Vagina (tissue), 2 donors: ENCODE measurements at places on chromosomes 6 and 20.

DNA sequence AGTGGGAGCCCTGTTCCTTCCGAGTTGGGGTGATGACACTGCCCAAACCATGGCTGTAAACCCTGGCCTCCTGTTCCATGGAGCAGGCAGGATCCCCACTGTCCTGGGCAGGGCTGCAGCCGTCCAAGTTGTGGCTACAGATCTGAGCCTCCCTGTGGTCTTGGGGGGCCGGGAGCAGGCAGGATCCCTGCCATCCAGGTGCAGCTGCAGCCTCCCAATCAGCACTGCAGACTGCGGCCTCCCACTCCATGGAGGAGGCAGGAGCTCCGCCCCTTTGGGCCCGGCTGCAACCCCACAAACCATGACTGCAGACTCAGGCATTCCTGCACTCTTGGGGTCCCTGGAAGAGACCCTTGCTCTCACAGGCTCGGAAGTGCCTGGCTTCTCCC lies 872.1 kb upstream of the GJE1 start:
- DNase-seq: no peak

- no peak for DNase-seq
These were observed 16.9 kb upstream of the ELMO2 start for GRCh38 chr20:46423342-46423741.

- DNase-seq: no peak
These were observed 60.6 kb upstream of the MDGA1 start for GRCh38 chr6:37758234-37758633.

- DNase-seq: no peak
These were observed 38.7 kb upstream of the RIPOR2 start for GRCh38 chr6:24974182-24975171.

- no peak for DNase-seq
These were observed 407.6 kb upstream of the MANEA start for GRCh38 chr6:95169775-95170174.

DNA sequence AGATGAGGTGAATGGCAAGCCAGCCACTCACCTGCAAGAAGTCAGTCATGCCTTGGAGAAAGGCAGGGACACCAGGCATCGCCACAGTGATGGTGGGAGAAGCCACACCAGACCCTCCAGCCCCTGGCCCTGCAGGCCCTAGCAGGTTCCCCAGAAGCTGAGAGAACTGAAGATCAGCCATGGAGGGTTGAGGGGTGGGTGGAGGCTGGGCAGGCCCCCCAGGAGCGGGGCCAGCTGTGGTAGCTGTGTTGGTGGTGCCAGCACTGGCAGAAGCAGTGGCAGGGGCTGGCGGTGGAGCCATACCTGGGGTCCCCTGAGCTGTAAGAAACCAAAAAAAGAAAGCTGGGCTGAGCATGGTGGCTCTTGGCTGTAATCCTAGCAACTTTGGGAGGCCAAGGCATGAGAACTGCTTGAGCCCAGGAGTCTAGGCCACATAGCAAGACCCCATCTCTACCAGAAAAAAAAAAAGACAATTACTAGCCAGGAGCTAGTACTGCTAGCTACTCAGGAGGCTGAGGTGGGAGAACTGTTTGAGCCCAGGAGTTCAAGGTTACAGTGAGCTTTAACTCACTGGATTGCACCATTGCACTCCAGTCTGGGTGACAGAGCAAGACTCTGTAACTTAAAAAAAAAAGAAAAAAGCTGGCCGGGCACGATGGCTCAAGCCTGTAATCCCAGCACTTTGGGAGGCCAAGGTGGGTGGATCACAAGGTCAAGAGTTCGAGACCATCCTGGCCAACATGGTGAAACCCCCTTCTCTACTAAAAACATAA lies 9.5 kb downstream of the BAG6 start:
- no peak for DNase-seq

- DNase-seq: no peak
These were observed 180.0 kb downstream of the TBXT start for GRCh38 chr6:165987483-165988301.

DNA sequence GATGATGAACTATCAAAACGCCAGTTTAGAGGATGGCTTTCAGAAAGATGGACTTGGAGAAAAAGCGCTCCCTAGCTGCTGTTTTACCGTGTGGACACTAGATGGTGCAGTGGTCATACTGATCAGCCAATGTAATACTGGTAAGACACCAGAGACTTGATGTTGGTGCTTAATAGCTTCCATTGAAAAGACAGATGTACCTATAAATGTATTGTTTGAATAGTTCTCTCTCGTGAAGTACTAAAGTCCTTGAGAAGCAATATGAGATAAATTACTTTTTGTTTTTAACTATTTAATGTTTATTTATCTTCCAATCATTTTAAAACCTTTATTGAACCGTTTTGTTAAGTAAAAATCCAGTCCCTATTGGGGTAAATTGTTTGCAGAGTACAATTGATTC lies 63.9 kb upstream of the FUCA2 start:
- DNase-seq: no peak

GRCh38 chr6:334536-335510 lies 42.5 kb downstream of the DUSP22 start:
- DNase-seq: no peak

DNA sequence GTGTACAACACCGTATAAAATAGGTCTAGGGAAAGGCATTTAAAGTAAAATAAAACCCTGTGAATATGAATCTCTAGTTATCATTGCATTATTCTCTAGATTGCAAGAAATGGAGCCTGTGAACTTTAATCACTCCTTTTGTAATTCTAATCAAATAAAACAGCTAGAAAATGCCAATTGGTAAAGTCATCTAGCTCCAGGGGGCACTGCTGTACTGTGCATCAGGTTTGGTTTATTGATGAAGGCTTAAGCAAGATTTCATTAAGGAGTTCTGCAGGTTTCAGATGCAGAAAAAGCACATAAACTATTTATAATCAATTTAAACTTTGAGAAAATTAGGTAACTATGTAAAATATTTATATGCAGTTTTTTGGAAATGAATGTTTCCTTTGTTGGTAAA lies 645.0 kb downstream of the PHF3 start:
- no peak for DNase-seq

- no peak for DNase-seq
These were observed 331.8 kb downstream of the RIMS1 start for GRCh38 chr6:72218125-72218524.

- no peak for DNase-seq
These were observed 8.9 kb upstream of the NKAIN2 start for GRCh38 chr6:123794799-123795198.

DNA sequence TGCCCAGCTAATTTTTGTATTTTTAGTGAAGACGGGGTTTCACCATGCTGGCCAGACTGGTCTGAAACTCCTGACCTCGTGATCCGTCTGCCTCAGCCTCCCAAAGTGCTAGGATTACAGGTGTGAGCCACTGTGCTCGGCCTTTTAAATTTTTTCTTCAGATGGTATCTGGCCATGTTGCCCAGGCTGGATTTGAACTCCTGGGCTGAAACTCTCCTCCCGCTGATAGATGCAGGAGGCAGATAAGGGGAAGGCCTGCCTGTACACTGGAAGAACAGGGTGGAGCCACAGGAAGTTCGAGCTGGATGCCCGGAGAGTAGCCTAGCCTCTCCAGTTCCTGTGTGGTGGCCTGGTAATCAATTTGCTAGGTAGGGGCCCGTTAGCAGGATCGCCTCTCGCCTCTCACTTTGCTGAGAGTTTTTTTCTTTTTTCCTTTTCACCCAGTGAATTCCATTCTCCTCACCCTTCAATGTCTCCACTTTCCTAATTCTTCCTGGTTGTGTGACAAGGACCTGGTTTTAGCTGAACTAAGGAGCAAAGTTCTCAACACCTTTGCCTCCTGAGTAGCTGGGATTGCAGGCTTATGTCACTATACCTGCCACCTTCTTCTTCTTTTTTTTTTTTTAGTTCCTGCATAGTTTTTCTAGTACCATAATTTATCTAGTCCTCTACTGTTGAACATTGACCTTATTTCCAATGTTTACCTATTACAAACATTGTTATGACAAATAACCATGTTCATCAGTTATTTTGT lies 19.4 kb upstream of the ITCH start:
- DNase-seq: no peak

DNA sequence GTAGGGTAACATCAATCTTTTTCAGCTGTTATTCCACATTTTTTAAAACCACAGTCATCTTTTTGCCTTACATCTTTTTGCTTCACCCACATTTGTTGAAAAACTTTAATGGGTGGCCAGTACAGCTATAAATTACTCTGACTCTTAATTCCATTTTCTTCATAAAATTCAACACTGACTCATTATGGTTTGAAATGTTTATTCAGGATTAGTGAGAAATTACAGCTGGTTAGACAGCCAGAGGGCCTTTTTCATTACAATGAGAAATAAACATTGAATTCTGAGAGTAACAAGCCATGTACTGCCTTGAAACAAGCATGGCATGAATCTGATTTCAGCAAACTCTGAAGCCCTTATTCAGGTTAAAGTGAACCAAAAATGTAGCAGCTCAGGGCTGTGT lies 19.5 kb downstream of the NDUFAF4 start:
- no peak for DNase-seq
